Activated B cell treated with CpG ODN at 0.5 μM for 24 hours (primary cell): ENCODE measurements at places on chromosomes 3 and 15. TPM values are rescaled to one million over a fixed set of nuclear protein-coding genes. Genes with fewer than 3 reads are reported as not detected.

- no peaks in the 10 kb centered on the region for H3K36me3 ChIP-seq
- no peaks in the 10 kb centered on the region for H3K4me1 ChIP-seq
- peaks cover 5% of the 10 kb centered on the region for H3K27me3 ChIP-seq
- H3K4me3 ChIP-seq, result no peak overlapping the region
Measured at GRCh38 chr15:29978411-29979382, 104.1 kb upstream of the GOLGA8J start.

DNA sequence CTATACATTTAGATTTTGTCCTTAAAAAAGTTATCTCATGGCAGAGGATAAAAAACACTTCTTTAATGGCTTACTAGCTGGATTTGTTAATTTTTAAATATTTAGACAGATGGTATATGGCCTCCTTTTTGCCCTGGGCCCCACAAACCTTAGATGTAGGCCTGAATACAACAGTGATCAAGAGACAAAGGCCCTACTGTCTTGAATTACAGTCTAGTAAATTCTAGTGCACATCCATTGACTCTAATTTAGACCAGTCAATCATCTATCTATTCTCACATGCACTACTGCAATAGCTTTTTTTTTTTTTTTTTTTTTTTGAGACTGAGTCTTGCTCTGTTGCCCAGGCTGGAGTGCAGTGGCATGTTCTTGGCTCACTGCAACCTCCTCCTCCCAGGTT lies 452.8 kb downstream of the FHIT start:
- no peak overlapping the region for H3K4me3 ChIP-seq
- DNase-seq, result no peak
- no peak overlapping the region for H3K27ac ChIP-seq
- no peaks in the 10 kb centered on the region for H3K36me3 ChIP-seq
- no peaks in the 10 kb centered on the region for H3K4me1 ChIP-seq
- no peaks in the 10 kb centered on the region for H3K27me3 ChIP-seq

Gene CTXN2
- total RNA-seq, result not detected in 2 replicates

DNA sequence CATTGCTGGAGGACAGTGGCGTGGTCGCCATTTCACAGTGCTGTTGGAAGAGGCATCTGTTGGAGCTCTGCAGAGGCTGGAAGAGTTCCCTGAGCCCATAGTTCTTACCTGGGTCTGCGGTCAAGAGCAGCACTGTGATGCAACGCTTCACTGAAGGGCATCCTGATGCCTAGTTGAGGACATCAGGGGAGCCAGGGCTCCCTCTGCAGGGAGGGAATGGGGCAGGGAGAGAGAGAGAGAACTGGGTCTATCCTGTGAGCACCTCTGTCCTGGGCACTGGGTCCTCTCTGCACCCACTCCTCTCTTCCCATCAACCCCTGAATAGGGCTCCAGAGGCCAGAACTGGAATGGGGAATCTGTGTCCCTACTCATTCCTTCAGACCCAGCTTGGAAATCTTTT lies 23.9 kb upstream of the MOBP start:
- H3K27ac ChIP-seq, result no peak overlapping the region
- no peaks in the 10 kb centered on the region for H3K27me3 ChIP-seq
- H3K36me3 ChIP-seq, result no peaks in the 10 kb centered on the region
- no peaks in the 10 kb centered on the region for H3K4me1 ChIP-seq

GRCh38 chr3:87069971-87070370 lies 79.0 kb upstream of the VGLL3 start:
- H3K36me3 ChIP-seq, result no peaks in the 10 kb centered on the region
- DNase-seq, result no peak
- no peak overlapping the region for H3K27ac ChIP-seq
- H3K4me1 ChIP-seq, result no peaks in the 10 kb centered on the region
- no peaks in the 10 kb centered on the region for H3K27me3 ChIP-seq
- H3K4me3 ChIP-seq, result no peak overlapping the region

- H3K36me3 ChIP-seq, result no peaks in the 10 kb centered on the region
- no peak for DNase-seq
- no peaks in the 10 kb centered on the region for H3K4me1 ChIP-seq
Measured at GRCh38 chr3:8320711-8321458, 180.7 kb upstream of the LMCD1 start.

Gene CCNB2
- total RNA-seq, result 0.82 and 0.88 TPM in 2 replicates

GRCh38 chr15:87357637-87358313 lies 898.8 kb downstream of the NTRK3 start:
- no peak for DNase-seq
- H3K27ac ChIP-seq, result no peak overlapping the region
- no peaks in the 10 kb centered on the region for H3K27me3 ChIP-seq
- H3K36me3 ChIP-seq, result no peaks in the 10 kb centered on the region
- no peaks in the 10 kb centered on the region for H3K4me1 ChIP-seq
- no peak overlapping the region for H3K4me3 ChIP-seq

Gene INSYN1
- total RNA-seq, result not detected in 2 replicates

GRCh38 chr3:38457111-38458003 lies 3.7 kb downstream of the ACVR2B start:
- DNase-seq, result no peak
- no peak overlapping the region for H3K27ac ChIP-seq
- H3K4me3 ChIP-seq, result no peak overlapping the region

- H3K4me3 ChIP-seq, result peak overlapping the region; percentile 3
- no peaks in the 10 kb centered on the region for H3K36me3 ChIP-seq
- DNase-seq, result no peak
- no peak overlapping the region for H3K27ac ChIP-seq
Measured at GRCh38 chr15:25810631-25811091, 52.5 kb downstream of the ATP10A start.

Gene GOLGA8S
- 0.09 and 0.10 TPM in 2 replicates for total RNA-seq

Gene LYZL4
- total RNA-seq, result not detected in 2 replicates

- no peak overlapping the region for H3K27ac ChIP-seq
- no peak overlapping the region for H3K4me3 ChIP-seq
- peaks cover 12% of the 10 kb centered on the region for H3K4me1 ChIP-seq
Measured at GRCh38 chr3:47265725-47266428, 16.7 kb downstream of the KIF9 start.

DNA sequence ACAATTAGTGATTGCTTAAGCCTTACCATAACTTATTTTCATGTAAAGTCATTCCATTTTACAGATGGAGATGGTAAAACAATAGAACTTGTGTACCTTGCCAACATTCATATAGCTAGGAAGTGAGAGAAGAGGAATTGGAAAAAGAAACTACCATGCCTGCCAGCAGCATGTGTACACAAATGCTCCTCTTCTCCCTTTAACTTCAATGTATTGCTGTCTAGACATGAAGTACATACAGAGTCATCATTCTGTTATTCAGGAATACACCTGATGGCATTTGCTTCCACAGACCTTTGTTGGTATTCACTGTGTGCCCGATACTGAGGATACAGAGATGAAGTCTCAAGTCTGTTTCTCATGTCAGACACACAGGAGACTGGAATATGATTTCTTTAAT lies 7.1 kb upstream of the TMEM207 start:
- H3K36me3 ChIP-seq, result no peaks in the 10 kb centered on the region
- no peak overlapping the region for H3K4me3 ChIP-seq
- peaks cover 13% of the 10 kb centered on the region for H3K27me3 ChIP-seq
- no peak overlapping the region for H3K27ac ChIP-seq
- DNase-seq, result no peak

GRCh38 chr15:64755427-64755940 lies 19.9 kb downstream of the RBPMS2 start:
- H3K4me3 ChIP-seq, result peak overlapping the region; percentile 76
- peaks cover 48% of the 10 kb centered on the region for H3K4me1 ChIP-seq
- no peak for DNase-seq
- no peaks in the 10 kb centered on the region for H3K27me3 ChIP-seq
- no peaks in the 10 kb centered on the region for H3K36me3 ChIP-seq
- H3K27ac ChIP-seq, result peak overlapping the region; percentile 92

DNA sequence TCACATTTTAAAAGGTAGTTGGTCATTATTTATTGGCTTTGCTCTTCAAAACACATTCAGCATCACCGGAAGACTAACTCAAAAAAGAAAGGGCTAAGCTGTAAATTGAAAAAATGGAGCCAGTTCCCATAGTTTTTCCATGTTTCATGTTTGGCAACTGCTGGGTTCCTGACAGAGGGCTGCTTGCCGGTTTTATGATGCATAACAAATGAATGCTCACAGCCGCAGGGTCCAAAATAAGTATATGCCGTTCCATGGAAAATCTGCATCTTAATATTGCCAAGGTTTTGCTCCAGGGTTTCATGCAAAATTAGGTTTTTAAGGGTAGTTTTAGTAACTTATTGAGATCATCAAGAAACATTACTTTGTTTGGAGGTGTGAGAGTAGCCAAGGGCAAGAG lies 15.8 kb downstream of the SLC12A1 start:
- H3K27me3 ChIP-seq, result peaks cover 5% of the 10 kb centered on the region
- no peaks in the 10 kb centered on the region for H3K4me1 ChIP-seq
- DNase-seq, result no peak

- H3K4me3 ChIP-seq, result no peak overlapping the region
- H3K36me3 ChIP-seq, result no peaks in the 10 kb centered on the region
- no peak overlapping the region for H3K27ac ChIP-seq
Measured at GRCh38 chr15:33200444-33200843, 5.9 kb upstream of the FMN1 start.

- no peak overlapping the region for H3K27ac ChIP-seq
- DNase-seq, result no peak
- H3K27me3 ChIP-seq, result no peaks in the 10 kb centered on the region
- no peaks in the 10 kb centered on the region for H3K36me3 ChIP-seq
- H3K4me1 ChIP-seq, result no peaks in the 10 kb centered on the region
Measured at GRCh38 chr3:7585052-7585451, 724.1 kb downstream of the GRM7 start.

GRCh38 chr3:133992381-133992780 lies 37.3 kb downstream of the SLCO2A1 start:
- H3K27me3 ChIP-seq, result peaks cover 10% of the 10 kb centered on the region
- H3K36me3 ChIP-seq, result no peaks in the 10 kb centered on the region
- H3K27ac ChIP-seq, result no peak overlapping the region

DNA sequence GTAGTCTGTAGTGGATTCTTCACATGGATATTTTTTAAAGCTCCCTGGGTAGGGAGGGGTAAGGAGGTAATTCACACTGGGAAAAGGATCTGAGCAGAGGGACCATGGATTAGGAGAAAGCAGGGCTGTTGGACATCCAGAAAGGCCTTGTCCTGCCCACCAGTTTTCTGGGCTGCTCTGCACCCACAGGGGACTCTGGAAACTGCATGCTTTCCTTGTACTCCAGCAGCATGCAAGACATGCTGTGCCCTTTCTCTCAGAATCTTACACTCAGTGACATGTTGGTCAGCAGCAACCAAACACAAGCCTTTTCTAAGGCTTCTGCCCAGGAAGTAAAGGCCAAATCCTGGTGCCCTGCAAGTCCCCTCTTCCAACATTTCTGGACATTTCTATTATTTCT lies 2.5 kb upstream of the FBN1 start:
- no peaks in the 10 kb centered on the region for H3K36me3 ChIP-seq
- no peak for DNase-seq
- peaks cover 7% of the 10 kb centered on the region for H3K4me1 ChIP-seq
- H3K4me3 ChIP-seq, result no peak overlapping the region

DNA sequence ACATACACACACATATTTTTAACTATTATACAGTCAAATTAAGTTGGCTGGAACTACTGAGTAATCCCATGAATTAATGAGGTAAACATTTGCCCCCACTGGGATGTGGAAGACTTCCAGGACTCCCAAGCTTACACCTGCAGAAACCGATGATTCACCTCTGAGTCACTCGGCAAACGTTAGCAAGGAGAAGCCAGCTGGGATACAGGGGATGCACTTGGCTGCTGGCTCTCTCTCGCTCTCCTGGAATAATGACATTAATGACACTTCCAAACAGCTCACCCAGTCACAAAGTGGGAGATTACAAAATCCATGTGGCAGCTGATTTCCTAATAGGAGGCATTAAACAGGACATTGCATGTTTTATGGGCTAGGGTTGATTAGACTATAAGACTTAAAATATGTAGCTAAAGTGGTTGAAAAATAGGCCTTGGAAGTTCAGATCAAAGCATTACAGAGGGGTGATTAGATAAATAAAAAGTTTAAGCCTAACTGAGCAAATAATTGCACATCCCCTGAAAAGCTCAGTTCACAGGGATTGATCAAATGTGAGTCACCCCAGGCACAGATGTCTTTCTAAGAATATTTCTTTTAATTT lies 500.9 kb downstream of the SOX2 start:
- no peaks in the 10 kb centered on the region for H3K36me3 ChIP-seq
- H3K27me3 ChIP-seq, result no peaks in the 10 kb centered on the region
- no peak for DNase-seq
- H3K4me3 ChIP-seq, result no peak overlapping the region
- no peak overlapping the region for H3K27ac ChIP-seq

Gene SAMMSON
- not detected in 2 replicates for total RNA-seq

Gene GOLGA8T
- total RNA-seq, result not detected in 2 replicates
